ENCODE measurements at places on chromosomes 7 and 10. TPM values are rescaled to one million over a fixed set of nuclear protein-coding genes. Genes with fewer than 3 reads are reported as not detected.

DNA sequence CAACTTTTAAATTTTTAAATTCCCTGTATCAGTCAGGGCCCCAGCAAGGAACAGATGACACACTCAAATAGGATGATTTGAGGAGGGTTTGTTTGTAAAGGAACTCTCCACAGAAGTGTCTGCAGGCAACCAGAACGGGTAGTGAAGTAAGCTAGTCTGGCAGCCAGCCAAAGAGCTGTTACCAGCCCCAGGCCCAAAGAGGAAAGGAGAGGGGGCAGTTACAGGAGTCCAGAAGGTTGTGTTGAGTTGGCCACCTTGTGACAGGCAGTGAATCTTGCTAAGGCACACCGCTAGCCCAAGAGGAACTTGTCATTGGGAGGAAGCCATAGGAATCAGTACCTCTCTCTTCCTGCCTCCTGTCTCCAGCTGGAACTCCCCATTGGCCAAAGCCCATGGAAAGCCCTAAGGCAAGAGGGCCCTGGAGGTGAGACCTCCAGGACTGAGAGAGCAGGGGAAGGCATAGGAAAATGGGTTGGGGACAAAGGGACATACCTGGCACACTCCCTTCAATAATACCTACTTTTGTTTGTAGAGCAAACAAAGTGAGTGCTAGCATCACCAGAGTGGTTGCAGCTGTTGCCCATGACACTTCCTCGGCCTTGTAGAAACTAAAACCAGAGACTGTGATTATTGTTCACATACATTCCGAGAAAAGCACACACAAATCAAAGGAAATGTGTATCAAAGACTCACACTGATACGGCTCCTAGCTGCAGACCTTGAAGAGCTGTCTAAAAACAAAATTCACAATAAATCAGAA is 25.4 kb upstream of the GATAD1 start:
- no peak for DNase-seq

GRCh38 chr10:131187926-131188325 is 123.6 kb downstream of the TCERG1L start:
- DNase-seq: no peak

GRCh38 chr7:128321044-128321422 is 22.7 kb downstream of the RBM28 start:
- no peak for DNase-seq

EBF3 gene
- total RNA-seq: 6.0 TPM

DNA sequence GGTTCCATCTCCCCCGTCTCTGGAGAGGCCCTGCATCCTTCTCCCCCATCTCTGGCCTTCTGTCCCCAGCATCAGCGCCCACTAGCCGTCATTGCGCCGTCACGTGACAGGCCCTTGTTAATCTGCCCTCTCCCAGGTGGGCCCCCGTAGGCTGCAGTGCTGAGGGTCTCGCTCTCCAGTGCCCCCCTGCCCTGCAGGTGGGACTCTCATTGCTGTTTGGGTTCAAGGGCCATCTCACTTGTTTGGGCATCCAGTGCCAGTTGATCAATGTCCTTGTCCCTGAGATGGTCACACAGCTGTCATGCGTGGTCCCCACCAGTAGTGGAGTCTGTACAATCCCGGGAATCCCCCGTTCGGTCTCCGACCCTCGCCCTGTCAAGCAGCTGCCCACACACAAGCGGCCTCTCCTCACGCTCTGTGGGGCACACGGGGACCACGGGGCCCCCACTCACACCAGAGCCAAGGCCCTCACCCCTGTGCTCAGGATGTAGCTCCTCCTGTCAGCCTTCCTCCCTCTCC is 114.0 kb downstream of the INPP5A start:
- DNase-seq: no peak

GRCh38 chr7:35630024-35630972 is 64.6 kb downstream of the HERPUD2 start:
- DNase-seq: peak; percentile 33

GRCh38 chr7:21030237-21030871 is 243.7 kb upstream of the SP8 start:
- no peak for DNase-seq

GRCh38 chr7:15561835-15562234 is at the start of gene AGMO:
Gene AGMO (minus strand): TSS chr7:15562015.
- DNase-seq: no peak

- DNase-seq: peak; percentile 35
These were observed 44.0 kb upstream of the PDLIM1 start for GRCh38 chr10:95334805-95335144.

GRCh38 chr10:125262409-125262808 is 102.0 kb upstream of the CTBP2 start:
- no peak for DNase-seq

- no peak for DNase-seq
These were observed 7.9 kb downstream of the LDB1 start for GRCh38 chr10:102112210-102112817.

PKD1L1 gene
- total RNA-seq: 0.43 TPM

DNA sequence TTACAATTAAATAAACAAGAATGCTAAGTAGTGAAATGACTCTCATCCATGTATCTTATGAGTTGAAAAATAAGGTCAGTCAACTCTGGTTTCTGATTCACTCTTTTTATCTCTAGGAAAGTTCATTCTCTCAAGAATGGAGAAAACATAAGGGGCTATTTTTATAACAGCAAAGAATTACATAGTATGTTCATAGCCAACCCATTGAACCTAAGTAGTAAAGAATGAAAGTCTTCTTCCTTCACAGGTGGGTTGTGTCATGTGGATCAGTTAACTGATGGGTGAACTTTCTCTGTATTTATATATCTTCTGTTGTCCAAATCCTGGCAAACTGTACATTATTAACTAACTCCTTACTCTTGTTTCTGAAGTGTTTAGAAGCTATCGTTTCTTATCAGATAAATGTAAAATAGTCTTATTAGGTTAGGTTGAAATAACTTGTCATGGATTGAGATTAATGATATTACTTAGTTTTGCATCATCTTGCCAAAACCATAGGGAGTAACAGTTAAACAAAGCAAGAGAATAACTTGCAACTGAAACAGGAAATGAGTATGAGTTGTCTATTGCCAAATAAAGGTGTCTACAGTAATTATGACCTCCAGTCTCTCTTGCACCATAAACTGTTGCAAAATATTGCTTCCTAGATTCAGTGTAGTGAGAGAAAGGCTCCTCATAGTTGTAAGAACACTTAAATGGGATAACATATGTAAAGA is 86.8 kb downstream of the ANKRD7 start:
- peak; percentile 72 for DNase-seq

Measured in fibroblast of villous mesenchyme (primary cell).